ENCODE measurements at places on chromosomes 1 and 21.
A peak's percentile ranks its signal among the peaks of the same experiment; 100 is the strongest.

- DNase-seq: no peak
These were observed 1719.5 kb downstream of the MRPL39 start for GRCh38 chr21:23887725-23888306.

DNA sequence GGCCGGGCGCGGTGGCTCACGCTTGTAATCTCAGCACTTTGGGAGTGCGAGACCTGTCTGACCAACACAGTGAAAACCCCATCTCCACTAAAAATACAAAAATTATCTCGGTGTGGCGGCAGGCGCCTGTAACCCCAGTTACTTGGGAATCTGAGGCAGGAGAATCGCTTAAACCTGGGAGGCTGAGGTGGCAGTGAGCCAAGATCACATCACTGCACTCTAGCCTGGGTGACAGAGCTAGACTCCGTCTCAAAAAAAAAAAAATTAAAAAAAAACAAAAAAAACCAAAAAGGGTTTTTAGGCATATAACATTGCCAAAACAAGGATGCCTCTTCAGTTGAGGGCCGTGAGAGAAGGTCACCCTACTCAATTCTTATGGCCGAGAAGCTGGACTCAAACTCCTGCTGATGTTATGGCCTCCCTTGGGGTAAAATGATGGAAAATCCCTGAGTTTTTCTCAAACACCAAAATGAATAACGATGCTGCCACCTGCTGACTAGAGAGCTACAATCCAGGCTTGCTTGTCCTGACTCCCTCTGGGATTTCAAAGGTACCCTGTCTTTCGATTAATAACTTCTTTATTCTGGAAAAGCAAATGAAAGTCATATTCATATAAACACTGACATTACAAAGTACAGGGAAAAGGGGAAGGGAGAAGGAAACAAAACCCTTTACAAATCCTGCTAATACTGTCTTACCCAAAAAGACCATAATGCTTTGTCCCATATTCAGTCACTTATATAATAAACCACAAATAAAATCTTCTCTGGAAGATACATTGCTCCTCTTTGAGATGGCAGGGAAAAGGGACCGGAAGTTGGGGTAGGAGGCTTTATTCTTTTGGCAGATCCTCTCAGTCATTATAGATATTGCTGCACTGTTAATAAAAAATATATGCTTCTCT is 10.7 kb downstream of the RAB42 start:
- DNase-seq: peak; percentile 88

DNA sequence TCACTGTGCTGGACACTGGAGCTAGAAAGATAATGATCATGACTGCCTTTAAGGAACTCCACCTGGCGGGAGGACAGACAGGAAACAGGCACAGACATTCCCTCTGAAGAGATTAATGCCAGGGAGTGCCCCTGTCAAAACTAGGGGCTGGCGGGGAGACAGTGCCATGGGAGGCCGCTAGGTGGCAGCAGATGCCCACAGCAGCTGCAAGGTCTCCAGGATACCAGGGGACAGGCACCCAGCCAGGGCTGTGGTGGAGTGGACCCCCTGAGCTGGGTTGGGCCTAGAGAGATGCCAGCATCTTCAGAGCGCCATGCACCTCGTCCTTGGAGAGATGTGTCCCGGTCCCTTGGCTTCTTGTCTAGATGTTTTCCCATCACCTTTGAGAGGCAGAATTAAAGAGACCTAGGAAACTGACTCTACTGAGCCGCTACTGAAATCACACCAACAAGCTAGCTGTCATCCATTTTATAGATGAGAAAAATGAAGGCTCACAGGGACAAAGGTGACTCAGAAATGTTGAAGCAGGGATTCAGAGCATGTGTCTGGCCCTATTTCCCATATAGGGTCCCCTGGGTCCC is 3.6 kb downstream of the REN start:
- peak; percentile 81 for DNase-seq

DNA sequence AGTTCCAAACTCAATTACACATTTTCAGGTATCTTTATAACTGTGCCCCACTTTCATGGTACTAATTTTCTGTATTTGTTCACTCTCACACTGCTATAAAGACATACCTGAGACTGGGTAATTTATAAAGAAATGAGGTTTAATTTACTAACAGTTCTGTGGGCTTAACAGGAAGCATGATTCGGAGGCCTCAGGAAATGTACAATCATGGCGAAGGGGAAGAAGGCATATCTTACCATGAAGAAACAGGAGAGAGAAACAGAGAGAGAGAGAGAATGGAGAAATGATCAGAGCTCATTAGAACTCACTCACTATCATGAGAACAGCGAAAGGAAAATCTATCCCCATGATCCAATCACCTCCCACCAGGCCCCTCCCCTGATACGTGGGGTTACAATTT is 874.1 kb upstream of the B3GALT2 start:
- no peak for DNase-seq

DNA sequence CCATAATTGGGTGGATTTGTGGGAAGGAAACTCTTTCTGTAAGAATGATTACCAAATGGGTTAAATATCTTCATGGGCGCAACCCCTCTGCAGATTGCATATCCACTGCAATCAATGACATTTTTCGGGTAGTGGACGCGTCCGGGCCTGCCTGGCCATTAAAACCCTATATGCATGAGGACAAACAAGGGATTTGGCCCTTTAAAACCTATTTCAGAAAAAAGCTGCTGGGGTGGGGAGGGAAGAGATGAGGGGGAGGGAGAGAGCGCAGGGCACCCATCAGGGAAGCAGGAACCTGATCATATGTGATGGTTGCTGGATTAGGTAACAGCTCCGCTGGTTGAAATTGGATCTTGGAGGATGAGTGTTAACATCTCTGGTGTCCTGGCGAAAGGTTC is 228.8 kb downstream of the PBX1 start:
- DNase-seq: no peak

DNA sequence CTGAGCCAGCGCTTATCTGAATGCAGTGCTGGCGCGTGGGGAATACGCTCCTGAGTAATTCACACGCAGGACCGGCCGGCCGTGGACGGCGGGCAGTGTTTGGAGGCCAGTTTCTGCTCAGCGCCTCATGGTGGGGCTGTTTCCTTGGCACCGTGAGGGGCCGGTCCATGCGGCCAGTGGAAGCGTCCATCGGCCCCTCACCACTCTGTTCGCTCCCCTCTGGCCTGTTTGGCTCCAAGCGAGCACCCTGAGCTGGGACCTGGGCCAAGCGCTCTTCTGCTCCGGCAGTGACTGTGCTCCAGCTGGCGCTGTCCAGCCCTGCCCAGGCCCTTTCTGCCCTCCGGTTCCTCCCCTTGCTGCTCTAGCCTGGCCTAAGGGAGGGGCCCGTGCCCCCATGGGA is 16.3 kb upstream of the PLCH2 start:
- DNase-seq: peak; percentile 93

GRCh38 chr1:214215583-214215982 is 65.4 kb upstream of the SMYD2 start:
- DNase-seq: no peak

- no peak for DNase-seq
These were observed 31.5 kb downstream of the SNAP47 start for GRCh38 chr1:227766653-227767277.

DNA sequence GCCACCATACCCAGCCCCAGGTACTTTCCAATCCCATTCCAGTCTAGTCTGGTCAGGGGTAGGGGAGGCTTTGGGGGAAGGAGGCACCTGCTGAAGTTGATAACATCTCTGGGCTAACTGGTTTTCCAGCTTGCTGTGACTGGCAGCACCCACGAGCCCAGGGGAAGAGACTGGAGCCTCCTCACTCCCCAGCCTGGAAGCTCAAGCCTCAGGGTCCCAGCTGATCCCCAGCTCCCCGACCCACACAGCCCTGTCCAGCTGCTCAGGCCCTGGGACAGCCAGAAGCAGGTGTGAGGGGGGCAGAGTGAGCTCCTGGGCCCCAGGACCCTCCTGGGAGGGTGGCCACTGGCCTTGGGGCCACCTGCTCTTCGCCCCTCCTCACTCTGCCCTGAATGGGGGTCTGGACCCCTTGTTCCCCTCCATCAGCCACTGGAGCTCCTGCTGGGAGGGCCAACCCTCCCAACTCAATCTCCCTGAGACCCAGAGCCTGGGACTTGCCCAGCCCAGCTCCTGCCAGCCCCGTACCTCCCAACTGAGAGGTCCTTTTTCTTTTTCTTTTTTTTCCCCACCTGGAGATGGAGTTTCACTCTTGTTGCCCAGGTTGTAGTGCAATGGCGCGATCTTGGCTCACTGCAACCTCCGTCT is 23.5 kb upstream of the RNU1-4 start:
- no peak for DNase-seq

DNA sequence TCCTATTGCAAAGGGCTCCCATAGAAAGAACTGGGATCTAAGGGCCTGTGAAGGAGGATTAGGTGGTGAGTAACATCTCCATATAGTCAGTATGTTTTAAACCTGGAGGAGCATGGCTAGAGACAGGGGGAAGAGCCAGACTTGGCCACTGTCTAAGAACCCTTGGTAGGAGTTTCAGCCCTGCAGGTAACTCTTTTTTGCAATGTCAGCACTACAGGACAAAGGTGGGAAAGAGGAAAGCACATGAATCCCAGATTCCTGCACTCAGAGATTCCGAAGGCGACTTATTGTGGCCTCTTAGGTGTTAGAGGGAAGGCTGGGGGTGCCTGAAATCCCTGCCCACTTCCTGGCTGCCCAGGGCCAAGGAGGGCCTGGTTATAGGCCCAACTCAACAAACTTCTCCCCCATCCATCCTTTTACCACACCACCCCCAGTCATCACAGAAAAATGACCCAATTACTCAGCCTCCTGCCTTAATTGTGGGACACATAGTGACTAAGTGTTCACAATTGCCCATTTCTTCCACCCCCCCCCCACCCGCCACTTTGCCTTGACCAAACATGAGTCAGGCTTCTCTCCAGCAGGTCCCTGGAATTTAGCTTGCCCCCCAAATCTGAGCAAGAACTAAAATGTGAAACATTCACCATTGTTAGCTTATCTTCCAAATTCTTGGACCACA is 1.9 kb upstream of the NTNG1 start:
- DNase-seq: no peak

- no peak for DNase-seq
These were observed 86.1 kb downstream of the OBSCN start for GRCh38 chr1:228293816-228294500.

DNA sequence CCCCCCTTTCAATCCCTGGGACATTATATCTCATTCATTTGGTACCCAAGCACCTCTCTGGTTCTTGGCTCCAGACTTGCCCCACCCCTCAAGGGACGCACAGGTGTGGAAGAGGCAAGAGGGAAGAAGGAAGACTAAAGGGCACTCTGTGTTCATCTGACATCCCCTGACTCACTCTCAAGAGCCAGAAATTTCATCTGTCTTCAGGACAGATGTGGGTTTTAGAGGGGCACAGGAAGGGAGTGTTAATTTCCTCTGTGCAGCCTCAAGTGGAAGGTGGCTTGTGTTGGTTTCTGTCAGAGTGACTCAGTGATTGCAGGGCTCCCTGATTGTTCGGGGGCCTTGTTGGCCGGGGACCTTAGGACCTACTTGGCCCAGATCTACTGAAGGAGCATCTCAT is 2.4 kb downstream of the C2CD4D start:
- DNase-seq: no peak

DNA sequence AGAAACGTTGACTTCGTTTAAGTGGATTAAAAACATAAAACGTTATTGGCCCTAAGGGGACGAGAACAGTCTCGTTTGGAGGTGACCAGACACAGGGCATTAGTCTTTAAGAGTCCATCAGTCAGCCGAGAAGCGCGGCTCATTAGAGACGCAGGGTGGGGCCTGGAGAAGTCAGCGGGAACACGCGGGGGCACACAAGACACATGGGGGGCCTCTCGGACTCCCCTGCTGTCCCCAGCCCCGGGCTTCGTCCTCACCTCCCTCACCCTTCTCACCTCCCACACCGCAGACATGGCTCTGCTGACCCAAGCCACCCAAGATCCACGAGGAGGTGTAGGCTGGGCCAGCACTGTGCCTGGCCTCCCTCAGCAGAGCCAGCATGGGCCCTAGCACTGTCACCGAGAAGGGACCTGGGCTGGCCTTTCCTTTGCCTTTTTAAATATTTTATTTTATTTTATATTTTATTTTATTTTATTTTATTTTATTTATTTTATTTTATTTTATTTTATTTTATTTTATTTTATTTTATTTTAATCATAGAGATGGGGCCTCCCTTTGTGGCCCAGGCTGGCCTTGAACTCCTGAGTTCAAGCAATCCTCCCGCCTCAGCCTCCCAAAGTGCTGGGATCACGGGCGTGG is 48.9 kb downstream of the MORN1 start:
- no peak for DNase-seq

GRCh38 chr21:44568667-44569556 is 4.6 kb upstream of the KRTAP10-4 start:
- DNase-seq: no peak

DNA sequence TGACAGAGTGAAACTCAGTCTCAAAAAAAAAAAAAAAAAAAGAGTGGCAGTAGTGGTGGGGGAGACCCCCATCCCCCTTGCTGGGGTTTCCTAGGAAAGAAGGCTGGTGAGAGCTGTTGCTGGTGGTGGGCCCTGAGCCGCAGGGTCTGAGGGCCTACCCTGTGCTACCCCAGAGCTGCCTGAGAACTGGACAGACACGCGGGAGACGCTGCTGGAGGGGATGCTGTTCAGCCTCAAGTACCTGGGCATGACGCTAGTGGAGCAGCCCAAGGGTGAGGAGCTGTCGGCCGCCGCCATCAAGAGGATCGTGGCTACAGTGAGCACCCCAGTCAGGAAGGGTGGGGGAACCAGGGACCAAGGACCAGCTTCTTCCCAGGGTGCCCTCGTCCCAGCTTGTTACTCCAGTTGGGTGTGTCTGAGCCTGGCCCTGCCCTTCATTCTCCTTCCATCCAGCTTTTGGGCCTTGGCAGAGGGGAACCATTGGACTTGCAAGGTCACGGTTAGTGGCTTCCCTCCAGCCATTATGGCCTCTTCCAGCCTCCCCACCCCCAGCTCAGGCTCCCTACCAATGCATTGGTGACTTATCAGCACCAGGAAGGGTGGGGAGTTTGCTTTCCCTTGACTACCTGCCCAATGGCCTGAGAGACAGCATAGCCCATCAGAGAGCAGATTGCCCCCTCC is 10.5 kb downstream of the LDLRAP1 start:
- DNase-seq: no peak

DNA sequence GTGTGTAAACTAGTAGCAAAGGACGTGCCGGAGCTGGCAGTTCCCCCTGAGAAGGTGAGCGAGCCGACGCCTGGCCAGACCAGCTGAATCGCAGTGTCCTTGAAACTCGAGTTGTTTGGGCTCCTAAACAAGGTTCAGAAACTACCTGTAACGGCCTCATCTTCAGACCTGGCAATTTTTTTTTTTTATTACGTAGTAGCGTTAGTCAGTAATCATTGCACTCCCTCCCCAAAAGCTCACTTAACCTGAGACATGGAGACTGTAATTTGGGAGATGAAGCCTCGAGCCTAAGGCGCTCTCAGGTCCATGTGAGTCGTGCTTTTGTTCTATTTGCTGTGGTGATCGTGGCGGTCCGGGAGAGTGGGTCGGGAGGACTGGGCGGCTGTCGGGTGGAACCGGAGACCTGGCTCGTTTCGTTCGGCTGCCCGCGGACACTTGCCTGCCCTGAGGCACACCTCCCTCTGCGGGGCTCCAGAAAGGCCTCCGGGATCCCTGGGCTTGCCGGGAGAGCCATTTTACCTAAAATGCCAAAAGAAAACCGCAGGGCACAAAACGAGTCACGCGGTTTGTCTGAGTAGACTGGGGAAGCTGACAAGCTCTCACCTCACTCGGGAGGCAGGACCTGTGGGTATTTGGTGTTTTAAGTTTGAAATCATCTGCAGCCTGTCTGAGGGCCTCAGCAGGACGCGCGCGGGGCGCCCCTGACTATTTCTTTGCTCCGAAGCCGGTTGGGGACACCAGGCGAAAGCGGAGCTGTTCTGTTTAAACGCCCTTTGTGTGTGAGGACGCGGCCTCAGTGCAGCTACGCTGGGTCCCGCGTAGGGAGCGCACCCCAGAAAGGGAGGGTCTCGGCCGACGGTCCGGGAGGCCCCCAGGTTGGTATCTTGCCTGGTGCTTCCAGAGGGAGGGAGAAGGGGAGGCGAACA is 722 bp downstream of the LHX8 start:
- no peak for DNase-seq

- DNase-seq: no peak
These were observed 46.4 kb downstream of the ELF3 start for GRCh38 chr1:202056644-202057334.
